Calu3 (cell line): ENCODE measurements at places on chromosomes 5 and 9.

DNA sequence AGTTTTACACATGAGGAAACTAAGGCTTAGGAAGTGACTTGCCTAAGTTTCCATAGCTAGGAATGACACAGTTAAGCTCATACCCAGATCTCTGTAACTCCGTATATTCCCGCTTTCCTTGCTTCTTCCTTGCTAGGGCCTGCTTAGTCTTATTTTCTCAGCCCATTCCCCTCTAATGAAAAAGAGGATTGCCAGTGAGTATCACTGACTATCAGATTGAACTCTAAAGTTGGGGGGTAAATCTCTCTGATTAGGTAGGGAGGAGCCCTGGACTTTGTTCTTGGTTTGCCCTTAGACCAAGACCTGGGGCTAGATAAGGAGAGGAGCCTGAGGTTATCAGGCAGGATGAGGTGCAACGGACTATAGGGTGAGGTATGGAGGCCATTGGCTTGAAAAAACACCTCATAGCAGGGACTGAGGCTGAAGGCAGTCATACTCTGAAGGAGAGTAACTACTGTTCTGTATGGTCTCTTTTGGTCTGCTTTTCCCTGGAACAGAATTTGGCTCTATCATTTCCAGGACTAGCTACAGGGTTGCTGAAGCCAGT lies 2.5 kb downstream of the TRIM32 start:
- no peak for DNase-seq
- H3K36me3 ChIP-seq = peaks cover 12% of the 10 kb centered on the region
- peaks cover 16% of the 10 kb centered on the region for H3K27me3 ChIP-seq
- no peak overlapping the region for H3K4me3 ChIP-seq
- H3K27ac ChIP-seq = no peak overlapping the region

DNA sequence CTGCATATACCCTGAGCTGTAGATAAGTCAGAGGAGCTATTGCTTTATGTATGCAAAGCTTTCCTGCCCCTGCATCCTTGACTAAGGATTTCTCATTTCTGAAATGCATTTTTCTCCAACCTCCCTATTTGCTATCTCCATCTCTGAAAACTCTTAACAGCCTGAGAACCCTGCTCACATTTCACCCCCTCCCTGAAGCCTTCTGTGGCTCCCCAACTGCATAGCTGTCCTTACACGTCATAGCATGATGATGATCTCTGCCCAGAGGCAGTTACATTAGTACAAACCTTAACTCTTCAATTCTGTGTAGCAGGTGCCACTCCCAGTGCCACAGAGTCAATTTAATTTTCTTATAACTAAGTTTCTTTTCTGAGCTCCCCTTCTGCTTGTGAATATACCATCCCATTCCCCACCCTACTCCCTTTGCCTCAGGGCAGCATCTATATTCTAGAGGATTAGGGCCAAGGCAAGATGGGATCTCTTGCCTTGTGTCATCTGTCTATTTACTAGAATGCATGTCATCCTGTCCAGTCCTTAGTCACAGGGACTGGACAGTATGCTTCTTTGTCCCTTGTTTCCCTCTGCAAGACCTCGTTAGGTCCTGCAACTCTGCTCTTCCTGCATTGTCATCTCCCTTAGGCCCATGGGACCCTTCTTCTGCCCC lies 149.7 kb upstream of the SPRY4 start:
- H3K4me1 ChIP-seq = peaks cover 34% of the 10 kb centered on the region
- peak overlapping the region; percentile 8 for H3K27ac ChIP-seq
- DNase-seq = no peak
- no peaks in the 10 kb centered on the region for H3K27me3 ChIP-seq
- peaks cover 5% of the 10 kb centered on the region for H3K36me3 ChIP-seq

DNA sequence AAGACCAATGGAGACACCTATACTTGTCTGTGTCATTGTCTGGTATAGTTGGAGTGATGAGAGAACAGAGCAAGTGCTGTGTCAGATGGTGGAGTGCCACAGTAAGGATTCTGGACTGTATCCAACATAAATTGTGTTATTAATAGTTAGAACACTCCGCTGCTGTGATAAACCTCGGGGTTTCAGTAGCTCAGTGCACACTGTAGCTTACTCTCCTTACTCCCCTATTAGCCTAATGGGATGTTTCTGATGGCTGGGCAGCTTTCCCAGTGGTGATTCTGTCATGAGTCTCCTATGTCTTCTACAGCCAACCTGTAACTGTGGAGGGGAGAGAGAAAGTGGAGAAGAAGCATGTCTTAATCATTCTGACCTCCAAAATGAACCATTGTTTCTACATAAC lies 127.6 kb upstream of the PTCH1 start:
- peaks cover 16% of the 10 kb centered on the region for H3K27me3 ChIP-seq
- no peaks in the 10 kb centered on the region for H3K4me1 ChIP-seq
- no peak overlapping the region for H3K4me3 ChIP-seq
- H3K36me3 ChIP-seq = no peaks in the 10 kb centered on the region
- no peak for DNase-seq

DNA sequence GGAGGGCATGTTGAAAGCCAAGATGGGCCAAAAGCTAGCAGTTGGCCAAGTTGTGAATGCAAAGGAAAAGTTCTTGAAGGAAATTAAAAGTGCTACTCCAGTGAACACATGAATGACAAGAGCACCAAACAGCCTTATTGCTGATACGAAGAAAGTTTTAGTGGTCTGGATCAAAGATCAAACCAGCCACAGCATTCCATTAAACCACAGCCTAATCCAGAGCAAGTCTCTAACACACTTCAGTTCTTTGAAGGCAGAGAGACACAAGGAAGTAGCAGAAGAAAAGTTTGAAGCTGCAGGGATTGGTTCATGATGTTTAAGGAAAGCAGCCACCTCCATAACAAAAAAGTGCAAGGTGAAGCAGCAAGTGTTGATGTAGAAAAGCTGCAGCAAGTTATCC lies 71.6 kb downstream of the ERCC6L2 start:
- no peak overlapping the region for H3K4me3 ChIP-seq
- peaks cover 9% of the 10 kb centered on the region for H3K36me3 ChIP-seq
- no peak overlapping the region for H3K27ac ChIP-seq
- no peaks in the 10 kb centered on the region for H3K4me1 ChIP-seq

DNA sequence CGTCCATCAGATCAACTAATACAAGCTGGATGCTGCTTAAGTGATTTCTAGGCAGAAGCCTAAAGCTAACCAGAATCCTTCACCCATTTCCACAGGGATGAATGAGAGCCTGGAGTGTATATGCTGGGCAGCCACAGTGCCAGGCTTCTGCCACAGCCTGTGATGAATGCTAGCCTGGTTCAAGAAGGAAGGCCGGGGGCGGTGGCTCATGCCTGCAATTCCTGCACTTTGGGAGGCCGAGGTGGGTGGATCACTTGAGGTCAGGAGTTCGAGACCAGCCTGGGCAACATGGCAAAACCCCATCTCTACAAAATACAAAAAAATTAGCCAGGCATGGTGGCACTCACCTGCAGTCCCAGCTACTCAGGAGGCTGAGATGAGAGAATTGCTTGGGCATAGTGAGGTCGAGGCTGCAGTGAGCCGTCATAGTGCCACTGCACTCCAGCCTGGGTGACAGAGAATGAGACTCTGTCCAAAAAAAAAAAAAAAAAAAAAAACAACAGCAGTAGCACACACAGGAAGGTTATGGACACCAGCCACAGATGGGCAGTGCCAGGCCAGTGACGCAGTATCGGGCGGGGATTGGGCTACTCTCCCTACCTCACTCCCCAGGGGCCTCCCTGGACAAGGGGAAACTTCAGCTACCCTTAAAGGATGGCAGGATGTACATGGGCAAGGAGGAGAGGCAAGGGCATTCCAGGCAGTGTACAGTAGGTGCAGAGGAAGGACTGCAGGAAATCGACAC lies 23.1 kb upstream of the HMCN2 start:
- H3K4me1 ChIP-seq = no peaks in the 10 kb centered on the region
- peak overlapping the region; percentile 27 for H3K27ac ChIP-seq
- DNase-seq = no peak
- no peaks in the 10 kb centered on the region for H3K36me3 ChIP-seq

- DNase-seq = no peak
- no peak overlapping the region for H3K27ac ChIP-seq
- H3K4me1 ChIP-seq = no peaks in the 10 kb centered on the region
- H3K4me3 ChIP-seq = no peak overlapping the region
- H3K27me3 ChIP-seq = no peaks in the 10 kb centered on the region
These were observed 125.5 kb upstream of the RASGRF2 start for GRCh38 chr5:80834710-80835109.

GRCh38 chr5:15570491-15570890 lies 70.5 kb downstream of the FBXL7 start:
- no peaks in the 10 kb centered on the region for H3K4me1 ChIP-seq
- H3K36me3 ChIP-seq = no peaks in the 10 kb centered on the region
- no peak overlapping the region for H3K4me3 ChIP-seq
- H3K27ac ChIP-seq = no peak overlapping the region
- H3K27me3 ChIP-seq = no peaks in the 10 kb centered on the region

DNA sequence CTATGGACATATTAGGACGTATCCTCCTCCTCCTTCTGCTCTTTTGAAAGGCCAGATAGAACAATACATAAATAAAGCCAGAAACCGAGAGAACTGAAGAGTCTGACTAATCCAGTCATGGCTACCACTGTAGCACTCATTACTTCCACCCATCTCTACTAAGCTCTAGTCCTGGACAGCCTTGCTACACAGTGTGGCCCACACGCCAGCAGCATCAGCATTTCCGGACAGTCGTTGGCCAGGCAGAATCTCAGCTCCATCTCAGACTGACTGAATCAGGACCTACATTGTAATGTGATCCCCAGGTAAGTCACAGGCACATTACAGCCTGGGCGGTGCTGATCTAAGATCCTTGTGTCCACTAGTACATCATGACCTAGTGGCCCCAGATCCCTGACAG lies 182.9 kb downstream of the DRD1 start:
- H3K27me3 ChIP-seq = no peaks in the 10 kb centered on the region
- no peaks in the 10 kb centered on the region for H3K36me3 ChIP-seq
- DNase-seq = no peak
- H3K4me1 ChIP-seq = no peaks in the 10 kb centered on the region

GRCh38 chr5:119961993-119962392 lies 332.6 kb downstream of the FAM170A start:
- H3K27me3 ChIP-seq = no peaks in the 10 kb centered on the region
- H3K27ac ChIP-seq = no peak overlapping the region
- H3K4me1 ChIP-seq = no peaks in the 10 kb centered on the region

DNA sequence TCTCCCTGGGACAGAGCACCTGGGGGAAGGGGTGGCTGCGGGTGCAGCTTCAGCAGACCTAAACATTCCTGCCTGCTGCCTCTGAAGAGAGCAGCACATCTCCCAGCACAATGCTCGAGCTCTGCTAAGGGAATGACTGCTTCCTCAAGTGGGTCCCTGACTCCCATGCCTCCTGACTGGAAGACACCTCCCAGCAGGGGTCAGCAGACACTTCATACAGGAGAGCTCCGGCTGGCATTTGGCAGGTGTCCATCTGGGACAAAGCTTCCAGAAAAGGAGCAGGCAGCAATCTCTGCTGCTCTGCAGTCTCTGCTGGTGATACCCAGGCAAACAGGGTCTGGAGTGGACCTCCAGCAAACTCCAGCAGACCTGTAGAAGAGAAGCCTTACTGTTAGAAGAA lies 77.2 kb downstream of the SLCO6A1 start:
- H3K27me3 ChIP-seq = no peaks in the 10 kb centered on the region
- H3K4me1 ChIP-seq = no peaks in the 10 kb centered on the region
- H3K36me3 ChIP-seq = no peaks in the 10 kb centered on the region
- H3K4me3 ChIP-seq = no peak overlapping the region

DNA sequence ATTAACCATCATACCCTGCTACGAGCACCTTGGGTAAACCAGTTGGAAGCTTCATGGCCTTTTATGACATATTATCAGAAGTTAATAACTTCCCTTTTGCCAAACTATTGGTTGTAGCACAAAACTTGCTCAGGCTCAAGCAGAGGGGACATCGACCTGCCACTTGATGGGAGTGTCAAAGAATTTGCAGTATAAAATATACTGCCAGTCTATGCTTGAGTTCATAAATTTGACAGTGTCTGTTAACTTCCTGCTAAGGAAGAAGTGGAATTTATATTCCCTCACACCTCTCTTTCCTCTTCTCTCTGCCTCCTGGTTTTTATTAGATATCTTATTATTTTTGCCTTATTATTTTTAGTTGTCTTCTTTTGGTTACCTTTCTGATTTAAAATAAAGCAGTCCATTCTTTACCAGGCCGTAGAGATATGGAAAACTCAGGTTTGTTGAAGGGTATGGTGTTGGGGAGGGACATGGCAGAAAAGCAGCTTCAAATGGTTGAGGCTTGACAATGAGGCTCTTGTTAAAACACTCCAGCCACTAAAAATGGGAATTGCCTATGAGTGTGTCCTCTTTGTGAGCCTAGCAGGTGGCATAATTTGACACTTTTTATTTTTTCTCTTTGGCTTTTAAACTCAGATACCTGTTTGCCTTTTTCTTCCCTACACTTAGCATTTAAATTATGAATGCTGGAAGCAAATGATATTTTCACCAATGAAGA lies 298.0 kb downstream of the DOCK8 start:
- no peak for DNase-seq
- H3K4me1 ChIP-seq = no peaks in the 10 kb centered on the region
- no peaks in the 10 kb centered on the region for H3K27me3 ChIP-seq
- no peak overlapping the region for H3K4me3 ChIP-seq

DNA sequence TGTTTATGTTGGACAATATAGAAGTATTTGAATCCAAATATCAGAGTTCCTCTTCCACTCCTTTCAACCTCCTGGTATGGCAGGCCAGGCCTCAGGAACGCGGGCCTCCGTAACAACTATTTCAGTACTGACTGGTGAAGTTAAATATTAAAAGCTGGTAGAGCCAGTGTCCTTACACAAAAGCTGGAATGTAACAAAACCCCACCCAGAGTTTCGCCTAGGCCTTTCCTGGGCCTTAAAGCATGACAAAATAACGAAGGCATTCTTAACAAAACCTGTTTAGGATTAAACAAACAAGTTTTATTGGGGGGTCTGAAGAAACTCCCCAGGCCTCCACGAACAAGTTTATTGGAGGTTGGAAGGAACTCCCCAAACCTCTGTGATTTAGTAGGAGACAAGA lies 61.6 kb upstream of the GNE start:
- no peaks in the 10 kb centered on the region for H3K27me3 ChIP-seq
- H3K36me3 ChIP-seq = peaks cover 18% of the 10 kb centered on the region
- no peak overlapping the region for H3K4me3 ChIP-seq
- DNase-seq = peak; percentile 52
- H3K4me1 ChIP-seq = no peaks in the 10 kb centered on the region
